ENCODE measurements at places on chromosomes 12 and 14.

DNA sequence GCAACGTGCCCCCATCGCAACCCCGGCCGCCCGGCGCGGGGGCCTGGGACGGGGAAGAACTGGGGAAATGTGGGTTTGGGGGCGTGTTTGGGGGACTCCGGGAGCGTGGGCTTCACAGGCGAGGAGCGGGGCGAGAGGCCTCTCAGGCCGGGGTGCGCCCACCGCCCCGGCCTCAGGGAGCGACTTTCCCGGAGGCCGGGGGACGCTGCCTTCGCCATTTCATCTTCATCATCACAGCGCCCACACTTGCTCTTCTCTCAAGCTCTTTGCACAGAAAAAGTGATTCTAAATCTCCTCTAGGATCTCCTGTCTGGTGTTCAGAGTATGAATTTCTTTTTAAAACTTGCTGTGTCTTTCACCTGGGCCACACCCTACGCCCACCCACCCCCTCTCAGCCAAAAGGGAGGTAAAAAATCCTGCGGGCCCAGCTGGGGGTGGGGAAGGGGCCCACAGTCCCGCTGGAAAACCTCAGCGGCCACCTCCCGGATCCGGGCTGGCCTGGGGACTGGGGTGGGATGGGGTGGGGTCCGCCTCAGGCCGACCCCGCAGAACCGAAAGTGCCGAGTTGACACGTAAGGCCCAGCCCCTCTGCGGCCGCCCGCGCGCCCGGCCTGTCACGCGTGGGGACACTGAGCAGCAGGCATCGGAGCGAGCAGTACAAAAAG, 7.4 kb downstream of the CDKN1B start:
- no peak for DNase-seq

- DNase-seq = no peak
These were observed 2.0 kb upstream of the MYH7 start for GRCh38 chr14:23437133-23438100.

GRCh38 chr12:23211384-23212320, 586.7 kb downstream of the ETNK1 start:
- no peak for DNase-seq

DNA sequence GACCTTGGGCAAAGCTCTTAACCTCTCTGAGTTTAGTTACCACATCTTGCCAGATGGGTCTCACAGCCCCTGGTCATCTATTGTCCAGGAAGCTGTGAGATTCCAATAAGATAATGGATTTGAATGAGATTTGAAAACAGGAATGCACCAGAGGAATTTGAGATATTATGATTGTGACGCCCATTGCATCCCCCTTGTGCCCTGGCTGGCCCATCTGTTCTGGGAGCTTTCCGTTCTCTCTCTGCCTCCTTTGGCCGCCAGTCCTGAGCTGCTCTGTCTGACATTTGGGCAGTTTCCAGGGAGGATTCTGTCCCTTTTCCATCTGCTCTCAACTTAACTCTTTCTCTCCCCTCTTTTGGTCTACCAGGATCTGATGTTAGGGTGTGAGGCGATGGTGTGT, 24.6 kb downstream of the SRRM4 start:
- DNase-seq = no peak

- DNase-seq = no peak
These were observed 12.7 kb downstream of the JAG2 start for GRCh38 chr14:105155681-105156413.

DNA sequence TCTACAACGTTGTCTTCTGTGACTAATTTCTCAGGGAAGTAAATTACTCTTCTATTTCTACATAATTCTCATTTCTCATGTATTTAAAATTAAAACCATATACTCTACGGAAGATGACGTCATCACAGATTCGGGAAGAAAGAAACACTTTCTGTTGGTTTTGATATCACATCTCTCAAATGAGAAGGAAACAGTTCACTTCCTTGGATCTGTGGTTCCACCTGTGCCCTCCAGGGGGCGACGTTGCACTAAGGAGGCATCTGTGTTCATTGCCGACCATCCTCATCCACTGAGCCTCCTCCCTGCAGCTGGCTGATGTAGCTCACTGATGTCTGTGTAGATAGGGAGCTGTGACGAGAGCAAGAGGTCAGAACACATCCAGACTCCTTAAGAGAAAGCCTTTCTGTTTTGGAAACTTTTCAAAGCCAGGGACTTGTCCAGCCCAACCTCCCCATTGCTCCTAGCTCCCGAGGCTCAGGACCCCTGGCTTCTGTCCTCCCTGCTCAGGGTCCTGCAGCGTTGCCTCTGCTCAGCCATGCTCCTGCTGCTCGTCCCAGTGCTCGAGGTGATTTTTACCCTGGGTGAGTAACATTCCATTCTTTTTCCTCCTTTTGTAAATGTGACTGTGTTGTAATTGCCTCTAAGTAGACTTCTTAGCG, 172.7 kb upstream of the OR4E1 start:
- DNase-seq = peak; percentile 37

GRCh38 chr12:56004211-56004610, 7.1 kb downstream of the SUOX start:
- DNase-seq = no peak

- no peak for DNase-seq
These were observed 50.0 kb upstream of the BCL2L14 start for GRCh38 chr12:12020762-12021161.

DNA sequence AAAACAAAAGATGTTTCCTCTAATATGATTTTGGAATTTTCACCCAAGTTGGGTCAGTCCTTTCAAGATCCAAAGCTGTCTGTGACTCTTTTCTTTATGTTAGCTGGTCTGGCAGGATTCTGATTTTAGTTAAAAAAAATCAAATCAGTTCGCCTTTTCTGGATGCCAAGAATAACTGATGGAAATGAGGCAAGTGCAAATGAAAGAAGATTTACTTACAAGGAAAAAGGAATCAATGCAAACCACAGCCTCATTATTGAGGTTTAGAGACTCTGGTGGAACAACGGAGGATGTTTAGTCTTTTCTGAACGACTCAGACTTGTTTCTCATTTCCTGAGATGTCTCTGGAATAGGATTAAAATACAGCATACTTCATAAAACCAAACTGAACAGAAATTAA, 117.0 kb upstream of the DYRK2 start:
- DNase-seq = no peak

GRCh38 chr14:103112400-103113243, 10.6 kb upstream of the TNFAIP2 start:
- DNase-seq = no peak

GRCh38 chr12:24561882-24562770, 386.8 kb downstream of the BCAT1 start:
- no peak for DNase-seq

GRCh38 chr12:27304856-27305255, 27.8 kb upstream of the BMAL2 start:
- DNase-seq = no peak

DNA sequence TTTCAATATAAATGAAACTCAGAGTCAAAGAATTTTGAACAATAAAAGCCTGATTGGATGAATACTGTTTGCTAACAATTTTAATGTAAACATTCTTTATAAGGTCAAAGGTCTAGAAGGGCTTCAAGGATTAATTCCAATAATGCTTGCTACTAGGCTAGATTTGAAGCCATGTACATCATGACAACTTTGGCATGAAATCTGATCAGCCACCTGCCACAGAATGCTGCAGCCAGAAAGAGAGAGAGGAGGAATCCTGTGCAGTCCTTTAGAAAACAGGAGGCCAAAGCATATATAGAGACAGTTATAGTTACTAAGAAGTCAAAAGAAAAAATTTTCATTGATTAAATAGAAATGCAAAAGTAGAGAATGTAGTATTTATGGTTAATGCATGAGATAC, 47.1 kb downstream of the ABCD2 start:
- no peak for DNase-seq
